ENCODE measurements at places on chromosomes 3 and 15.

GRCh38 chr15:64045774-64046420 lies 388 bp downstream of the DAPK2 start:
- no peak for DNase-seq

- peak; percentile 5 for DNase-seq
Measured at GRCh38 chr3:84836961-84837360, 121.8 kb upstream of the CADM2 start.

GRCh38 chr3:112122870-112123269 lies 10.2 kb downstream of the GCSAM start:
- DNase-seq, result no peak

DNA sequence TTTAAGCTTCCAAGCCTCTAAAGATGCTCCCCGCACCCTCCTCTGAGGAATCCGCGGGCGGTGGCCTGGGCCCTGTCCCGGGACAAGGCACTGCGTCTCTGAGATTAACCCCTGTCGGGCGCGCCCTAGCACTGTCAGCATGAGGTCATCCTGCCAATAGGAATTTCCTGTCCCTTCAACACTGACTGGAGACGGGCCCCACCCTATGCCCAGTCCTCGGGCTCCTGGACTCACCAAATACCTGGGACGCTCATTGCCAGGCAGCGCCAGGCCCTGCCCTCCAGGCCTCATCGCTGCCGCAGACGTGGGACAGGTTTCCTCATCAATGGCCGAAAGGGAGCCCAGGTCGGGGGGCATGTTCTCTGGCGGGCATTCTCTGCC lies 67.6 kb upstream of the SH3GL3 start:
- no peak for DNase-seq

- DNase-seq, result no peak
Measured at GRCh38 chr15:65762399-65762798, 29.7 kb downstream of the DENND4A start.

DNA sequence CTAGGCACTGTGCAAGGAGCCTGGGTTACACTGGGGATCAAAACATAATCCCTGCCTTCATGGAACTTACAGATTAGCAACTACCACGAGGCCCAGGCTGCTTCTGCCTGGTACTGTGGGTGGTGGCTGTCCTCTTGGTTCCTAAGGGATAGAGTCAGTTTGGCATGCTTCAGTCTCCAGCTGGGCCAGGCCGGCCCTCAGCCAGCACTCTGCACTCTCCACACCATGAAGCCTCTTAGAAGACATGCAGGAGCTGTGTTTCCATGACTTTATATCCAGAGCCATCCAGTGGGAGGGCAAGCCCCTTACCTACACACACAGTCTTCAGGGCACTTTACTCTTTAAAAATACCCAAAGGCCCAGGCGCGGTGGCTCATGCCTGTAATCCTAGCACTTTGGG lies 54.4 kb downstream of the ATP1B3 start:
- no peak for DNase-seq

DNA sequence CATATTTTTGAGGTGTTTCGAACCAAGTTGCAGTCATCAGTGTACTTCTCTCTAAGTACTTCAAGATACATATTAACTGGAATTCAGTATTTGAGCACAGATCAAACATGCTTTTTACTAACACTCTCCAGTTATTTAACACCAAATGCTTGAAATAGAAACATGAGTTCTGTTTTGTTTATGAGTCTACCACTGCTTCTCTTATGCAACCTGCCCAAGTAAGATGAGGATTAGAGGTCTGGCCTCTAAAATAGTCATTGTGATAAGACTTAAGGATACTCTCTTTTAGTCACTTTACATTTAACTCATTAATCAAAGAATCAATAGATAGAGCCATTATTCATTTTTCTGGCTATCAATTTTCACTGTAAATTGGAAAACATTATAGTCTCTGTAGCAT lies 156.2 kb upstream of the THRB start:
- DNase-seq, result no peak

DNA sequence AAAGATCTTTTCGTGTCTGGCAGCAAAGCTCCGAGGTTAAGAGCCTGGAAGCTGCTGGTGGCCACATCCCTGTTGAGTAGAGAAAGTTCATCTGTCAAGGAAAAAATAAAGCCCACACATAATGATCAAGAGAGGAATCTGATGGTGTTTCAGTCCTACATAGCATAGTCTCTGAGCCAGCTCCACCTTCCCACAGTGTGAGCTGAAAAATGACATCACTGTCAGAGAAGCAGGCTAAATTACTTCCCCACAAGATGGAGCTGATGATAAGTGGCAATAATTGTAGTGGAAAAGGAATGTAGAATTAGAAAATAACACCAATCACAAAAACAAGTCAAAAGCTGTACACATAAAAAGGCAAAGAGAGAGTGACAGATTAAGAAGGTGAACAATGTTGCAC lies 84.5 kb downstream of the AQP9 start:
- peak; percentile 46 for DNase-seq

DNA sequence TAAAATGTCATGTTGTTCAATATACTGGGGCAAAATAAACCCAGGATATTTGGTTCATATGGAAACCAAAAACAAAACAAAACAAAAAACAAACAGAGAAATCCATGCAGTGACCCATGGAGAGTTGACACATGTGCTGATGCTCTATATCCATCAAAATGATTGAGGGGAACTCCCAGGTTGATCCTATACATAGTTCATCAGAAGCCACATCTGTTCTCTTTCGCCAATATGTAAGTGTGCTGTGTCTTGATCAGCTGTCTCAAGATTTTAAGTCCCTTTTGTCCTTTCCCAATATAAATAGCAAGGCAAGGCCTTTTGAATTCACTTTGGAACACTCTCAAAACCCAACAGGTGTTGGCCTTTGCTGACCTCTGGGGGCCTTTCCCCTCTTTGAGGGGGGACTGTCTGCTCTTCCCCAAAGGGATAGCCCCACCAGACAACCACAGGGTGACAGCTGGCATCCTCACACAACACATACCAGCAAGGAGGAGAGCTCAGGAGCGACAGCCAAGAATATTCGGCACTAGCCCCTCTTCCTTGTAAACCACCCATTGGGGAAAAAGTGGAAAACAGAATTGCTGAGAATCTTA lies 209.4 kb upstream of the CD96 start:
- DNase-seq, result no peak

- DNase-seq, result no peak
Measured at GRCh38 chr3:12916159-12916558, 74.8 kb upstream of the RPL32 start.

DNA sequence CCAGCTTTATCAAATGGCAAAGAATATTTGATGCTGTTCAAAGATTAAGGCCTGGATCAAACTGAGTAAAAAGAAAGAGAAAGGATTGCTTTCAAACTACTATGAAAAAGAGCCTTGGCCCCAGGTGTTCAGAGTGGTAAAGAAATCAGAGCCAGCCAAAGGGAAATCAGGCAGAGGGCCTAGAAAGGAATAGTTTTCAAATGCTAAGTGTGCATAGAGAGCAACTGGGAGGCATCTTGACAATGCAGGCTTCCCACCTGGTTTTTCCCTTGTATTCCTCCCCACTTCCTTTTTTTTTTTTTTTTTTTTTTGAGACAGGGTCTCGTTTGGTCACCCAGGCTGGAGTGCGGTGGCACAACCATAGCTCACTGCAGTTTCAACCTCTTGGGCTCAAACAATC lies 340.2 kb upstream of the ADAMTS9 start:
- no peak for DNase-seq

- DNase-seq, result no peak
Measured at GRCh38 chr3:84444726-84445521, 513.9 kb upstream of the CADM2 start.

DNA sequence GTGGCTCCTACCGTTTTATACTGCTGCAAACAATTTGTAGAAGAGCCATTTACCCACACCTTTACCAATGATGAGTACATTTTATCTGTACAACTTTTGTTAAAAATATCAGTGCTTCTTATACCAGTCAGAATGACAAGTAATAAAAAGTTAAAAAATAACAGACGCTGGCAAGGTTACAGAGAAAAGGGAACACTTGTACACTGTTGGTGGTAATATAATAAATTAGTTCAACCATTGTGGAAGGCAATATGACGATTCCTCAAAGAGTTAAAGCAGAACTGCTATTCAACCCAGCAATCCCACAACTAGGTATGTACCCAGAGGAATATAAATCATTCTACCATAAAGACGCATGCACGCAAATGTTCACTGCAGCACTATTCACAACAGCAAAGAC lies 51.9 kb downstream of the ARRDC4 start:
- DNase-seq, result no peak

- no peak for DNase-seq
Measured at GRCh38 chr3:196122021-196122687, 40.3 kb upstream of the TFRC start.

DNA sequence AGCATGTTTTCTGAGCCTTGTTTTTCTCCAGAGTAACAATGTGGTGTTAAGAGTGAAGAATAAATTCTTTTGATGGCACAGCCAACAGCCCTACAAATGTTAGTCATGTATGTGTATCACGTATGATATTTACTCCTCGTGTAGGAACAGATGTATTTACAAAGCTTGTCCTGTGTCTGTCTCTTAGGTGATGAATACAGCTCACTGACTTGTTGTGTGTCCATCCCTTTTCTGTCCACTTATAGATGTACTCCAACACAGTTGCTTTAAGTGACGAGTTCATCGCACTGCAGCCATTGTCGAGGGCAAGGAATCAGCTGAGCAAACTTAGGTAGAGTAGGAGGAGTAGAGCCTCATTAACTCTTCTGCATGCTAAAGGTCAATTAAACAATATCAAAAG lies 78.1 kb downstream of the DCUN1D1 start:
- DNase-seq, result no peak

DNA sequence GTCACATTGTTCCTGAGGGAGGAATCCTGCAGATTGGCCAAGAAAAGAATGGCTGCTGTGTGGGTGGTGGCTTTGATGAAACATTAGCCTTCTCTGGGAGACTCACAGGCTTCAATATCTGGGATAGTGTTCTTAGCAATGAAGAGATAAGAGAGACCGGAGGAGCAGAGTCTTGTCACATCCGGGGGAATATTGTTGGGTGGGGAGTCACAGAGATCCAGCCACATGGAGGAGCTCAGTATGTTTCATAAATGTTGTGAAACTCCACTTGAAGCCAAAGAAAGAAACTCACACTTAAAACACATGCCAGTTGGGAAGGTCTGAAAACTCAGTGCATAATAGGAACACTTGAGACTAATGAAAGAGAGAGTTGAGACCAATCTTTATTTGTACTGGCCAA lies 6.1 kb downstream of the PTX3 start:
- no peak for DNase-seq

GRCh38 chr3:113662824-113663223 lies 33.6 kb downstream of the USF3 start:
- DNase-seq, result no peak

- DNase-seq, result no peak
Measured at GRCh38 chr3:16385151-16385550, 120.1 kb downstream of the OXNAD1 start.

DNA sequence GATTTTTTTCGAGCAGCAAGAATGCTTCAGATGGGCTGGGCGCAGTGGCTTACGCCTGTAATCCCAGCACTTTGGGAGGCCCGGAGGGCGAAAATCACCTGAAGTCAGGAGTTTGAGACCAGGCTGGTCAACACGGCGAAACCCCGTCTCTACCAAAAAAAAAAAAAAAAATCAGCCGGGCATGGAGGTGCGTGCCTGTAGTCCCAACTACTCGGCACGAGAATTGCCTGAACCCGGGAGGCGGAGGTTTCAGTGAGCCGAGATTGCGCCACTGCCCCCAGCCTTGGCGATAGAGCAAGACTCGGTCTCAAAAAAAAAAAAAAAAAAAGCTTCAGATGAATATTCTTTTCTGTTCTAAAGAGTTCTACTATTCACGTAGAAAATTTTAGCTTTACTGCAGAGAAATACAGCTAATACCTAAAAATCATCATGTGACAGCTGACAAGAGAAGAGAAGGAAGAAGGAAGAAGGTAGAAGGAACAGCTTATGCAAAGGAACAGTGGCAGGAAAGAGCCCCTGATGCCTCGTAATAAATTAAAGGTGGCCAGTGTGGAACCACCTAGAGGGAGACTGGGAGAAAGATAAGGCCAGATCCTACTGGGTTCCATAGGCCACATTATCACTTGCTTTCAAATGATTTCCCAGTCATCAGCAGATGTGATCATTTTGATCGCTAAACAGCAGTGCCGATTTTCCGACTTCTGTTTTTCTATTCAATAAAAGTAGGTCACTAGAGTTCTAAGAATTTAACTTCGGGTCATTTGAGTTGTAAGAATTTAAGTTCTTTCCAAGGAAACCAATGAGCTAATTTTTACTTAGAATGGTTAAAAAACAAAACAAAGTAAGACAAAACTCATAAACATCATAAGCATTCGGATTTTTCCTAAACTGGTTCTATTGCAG lies 1.5 kb downstream of the CMTM6 start:
- no peak for DNase-seq

- no peak for DNase-seq
Measured at GRCh38 chr15:85008474-85009260, 27.0 kb downstream of the PDE8A start.

GRCh38 chr3:186640473-186640818 lies 247 bp downstream of the FETUB start:
- peak; percentile 27 for DNase-seq

- peak; percentile 60 for DNase-seq
Measured at GRCh38 chr3:196311-197148, at the start of gene CHL1. CHL1 (plus strand) TSS chr3:196763; CDS start chr3:319777, 123,014 bp downstream.

GRCh38 chr15:58486564-58486963 lies 54.8 kb downstream of the LIPC start:
- no peak for DNase-seq

GRCh38 chr3:15272426-15273196 lies 59.8 kb downstream of the SH3BP5 start:
- no peak for DNase-seq
